ENCODE measurements at places on chromosomes 16 and 17.

DNA sequence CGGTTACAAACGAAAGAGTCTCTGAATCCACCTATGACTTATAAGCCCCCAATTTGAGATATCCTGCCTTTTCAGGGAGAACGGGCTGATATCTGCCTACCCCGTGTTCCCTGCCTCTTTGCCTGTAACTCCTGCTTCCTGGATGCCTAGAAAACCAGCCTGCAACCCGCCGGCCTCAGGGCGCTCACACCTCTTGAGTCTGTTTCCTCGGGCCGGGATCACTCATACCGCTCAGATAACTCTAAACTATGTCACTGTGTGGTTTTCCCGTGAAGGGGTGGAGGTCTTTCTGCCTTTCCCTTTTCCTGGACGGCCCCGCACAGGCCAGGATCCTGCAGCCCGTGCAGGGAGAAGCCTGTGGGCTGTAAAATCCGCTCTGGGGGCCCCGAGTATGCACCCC, 10.4 kb downstream of the RPUSD1 start:
- no peak for DNase-seq

DNA sequence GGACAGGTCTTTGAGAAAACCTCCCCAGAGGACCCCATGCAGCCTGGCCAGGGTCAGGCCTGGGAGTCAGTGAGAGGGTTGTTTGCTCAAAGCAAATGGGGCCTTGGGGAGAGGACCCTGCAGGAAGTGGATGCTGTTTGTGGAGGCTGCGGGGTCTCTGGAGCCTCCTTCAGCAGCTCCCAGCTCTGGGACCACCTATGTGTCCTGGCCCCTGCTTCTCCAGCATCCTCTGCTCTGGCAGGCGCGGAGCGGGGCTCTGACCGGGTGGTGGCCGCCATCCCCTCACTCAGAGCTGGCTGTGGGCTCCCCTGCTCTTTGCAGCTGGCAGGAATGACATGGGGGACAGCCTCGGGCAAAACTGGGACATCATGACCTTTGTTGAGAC, 29.8 kb upstream of the CIBAR2 start:
- DNase-seq = no peak

DNA sequence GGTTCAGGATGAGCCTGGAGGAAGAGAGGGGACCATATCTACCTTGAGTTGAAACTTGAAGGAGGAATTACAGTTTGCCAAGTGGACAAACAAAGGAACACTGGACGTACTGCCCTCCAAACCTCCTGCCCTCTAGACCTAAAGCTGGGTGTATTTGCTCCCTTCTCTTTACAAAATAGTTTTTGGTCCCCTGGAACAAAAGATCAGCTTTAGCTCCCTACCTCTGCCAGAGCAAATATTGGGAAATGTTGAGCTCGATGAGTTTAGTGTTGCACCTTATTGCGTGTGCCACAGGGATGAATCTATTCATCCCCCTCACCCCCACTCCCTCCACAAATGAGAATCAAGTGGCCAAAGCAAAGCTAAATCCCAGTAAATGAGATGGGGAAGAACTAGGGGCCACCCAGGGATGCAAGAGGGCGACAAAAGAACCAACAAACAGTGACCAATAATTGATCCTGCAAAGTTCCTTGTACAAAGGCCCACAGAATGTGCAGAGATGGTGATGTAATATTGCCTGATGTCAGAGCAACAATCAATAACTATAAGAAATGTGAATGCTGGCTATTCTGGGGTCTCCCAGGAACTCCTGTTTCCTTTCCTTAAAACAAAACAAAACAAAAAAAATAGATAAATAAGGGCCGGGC, 17.2 kb upstream of the TAT start:
- DNase-seq = no peak

GRCh38 chr17:75808549-75808904, 23.9 kb downstream of the UNK start:
- no peak for DNase-seq

DNA sequence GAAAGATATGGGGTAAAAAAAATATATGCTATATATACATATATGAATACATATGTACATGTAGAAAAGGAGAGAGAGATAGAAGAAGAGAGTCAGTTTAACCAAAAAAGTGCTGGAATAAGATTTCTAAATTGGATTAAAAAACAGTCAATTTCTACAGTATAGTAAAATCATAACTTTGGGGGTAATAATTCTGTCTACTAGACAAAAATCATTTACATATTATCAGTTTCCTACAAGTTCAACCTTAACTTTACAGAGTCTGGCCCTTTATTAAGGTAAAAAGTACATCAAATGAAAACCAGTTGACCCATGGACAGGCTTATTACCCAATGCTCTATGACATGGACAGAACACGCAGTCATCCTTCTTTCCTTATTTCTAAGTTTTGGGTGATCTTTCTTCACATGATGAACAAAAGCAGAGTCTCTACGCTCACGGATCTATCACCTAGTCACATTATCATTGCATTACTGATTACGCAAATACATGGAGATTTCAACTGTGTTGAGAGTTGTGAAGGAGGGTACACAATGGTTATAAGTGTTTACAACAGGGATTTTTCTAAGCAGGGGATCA, 63.9 kb upstream of the SMIM36 start:
- no peak for DNase-seq

- no peak for DNase-seq
These were observed 7.8 kb downstream of the SHCBP1 start for GRCh38 chr16:46613352-46613751.

GRCh38 chr17:44906763-44907728, 7.8 kb upstream of the EFTUD2 start:
- DNase-seq = no peak

DNA sequence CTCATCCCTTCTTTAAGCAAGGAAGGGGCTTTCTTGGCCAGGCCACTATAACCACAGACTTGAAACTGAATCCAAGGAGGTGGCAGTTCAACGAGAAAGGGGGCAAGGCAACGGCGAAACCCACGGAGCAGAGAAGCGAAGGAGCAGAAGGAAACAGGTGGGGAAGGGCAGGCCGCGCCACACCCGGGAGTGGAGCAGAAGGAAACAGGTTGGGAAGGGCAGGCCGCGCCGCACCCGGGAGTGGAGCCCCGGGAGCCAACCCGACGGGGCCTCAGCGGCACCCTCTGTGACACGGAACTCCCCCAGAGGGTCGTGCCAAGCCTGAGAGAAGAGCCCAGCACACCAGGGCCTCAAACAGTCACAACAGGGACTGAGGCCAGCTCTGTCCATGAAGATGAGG, 20.3 kb downstream of the FANCA start:
- no peak for DNase-seq

DNA sequence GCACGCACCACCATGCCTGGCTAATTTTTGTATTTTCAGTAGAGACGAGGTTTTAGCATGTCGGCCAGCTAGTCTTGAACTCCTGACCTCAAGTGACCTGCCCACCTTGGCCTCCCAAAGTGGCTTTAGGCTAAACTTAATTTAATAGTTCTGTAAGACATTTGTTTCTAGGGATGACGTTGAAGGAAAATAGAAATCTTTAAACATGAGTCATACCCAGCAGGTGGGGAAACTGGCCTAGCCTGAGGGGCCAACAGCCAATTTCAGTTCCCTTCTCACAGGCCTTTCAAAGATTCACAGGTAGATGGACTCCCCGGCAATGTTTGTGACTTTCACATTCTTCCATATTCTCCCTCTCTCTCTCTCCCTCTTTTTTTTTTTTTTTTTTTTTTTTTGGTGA, 18.1 kb upstream of the ITPRIPL2 start:
- no peak for DNase-seq

- no peak for DNase-seq
These were observed 42.6 kb upstream of the AXIN2 start for GRCh38 chr17:65604070-65604469.

DNA sequence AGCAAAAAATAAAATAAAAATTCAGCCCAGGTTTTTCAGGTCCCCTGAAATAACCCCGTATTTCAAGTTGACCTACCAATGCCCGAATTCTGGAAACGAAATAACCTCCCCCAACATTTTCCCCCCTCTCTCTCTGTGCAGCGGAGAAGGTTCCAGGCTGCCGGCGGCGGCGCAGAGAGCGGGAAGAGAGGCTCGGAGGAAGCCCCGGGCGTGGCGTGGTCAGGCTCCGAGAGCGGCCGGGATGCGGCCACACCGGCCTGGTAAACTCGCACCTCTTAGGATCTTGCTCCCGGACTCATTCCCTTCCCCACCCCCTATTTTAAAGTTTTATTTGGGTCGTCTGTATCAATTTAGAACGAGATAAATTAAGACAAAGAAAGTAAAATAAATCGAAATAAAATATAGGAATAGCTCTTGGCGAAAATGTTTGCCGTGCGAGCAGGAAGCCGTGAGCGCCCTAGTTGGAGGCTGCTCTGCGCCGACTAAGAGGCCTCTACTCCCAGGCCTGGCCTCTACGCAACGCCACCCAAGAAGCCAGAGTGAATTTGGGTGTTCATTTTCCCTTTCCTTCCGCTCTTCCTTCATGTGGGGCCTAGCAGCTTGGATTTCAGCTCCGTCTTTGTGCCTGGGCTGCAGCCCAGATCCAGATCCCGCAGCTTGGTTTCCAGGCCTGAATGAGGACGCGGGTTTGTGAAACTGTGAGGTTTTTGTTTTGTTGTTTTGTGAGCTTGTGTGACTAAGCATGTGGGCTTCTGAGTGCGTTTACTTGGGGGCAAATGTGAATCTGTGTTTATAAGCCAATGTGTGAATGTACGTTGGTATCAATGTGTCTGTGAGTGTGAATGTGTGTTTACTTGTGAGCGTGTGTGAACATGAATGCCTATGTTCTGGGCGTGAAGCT, 1.5 kb upstream of the HOXB6 start:
- no peak for DNase-seq

- DNase-seq = no peak
These were observed 19.5 kb upstream of the TUBG2 start for GRCh38 chr17:42639525-42640113.

DNA sequence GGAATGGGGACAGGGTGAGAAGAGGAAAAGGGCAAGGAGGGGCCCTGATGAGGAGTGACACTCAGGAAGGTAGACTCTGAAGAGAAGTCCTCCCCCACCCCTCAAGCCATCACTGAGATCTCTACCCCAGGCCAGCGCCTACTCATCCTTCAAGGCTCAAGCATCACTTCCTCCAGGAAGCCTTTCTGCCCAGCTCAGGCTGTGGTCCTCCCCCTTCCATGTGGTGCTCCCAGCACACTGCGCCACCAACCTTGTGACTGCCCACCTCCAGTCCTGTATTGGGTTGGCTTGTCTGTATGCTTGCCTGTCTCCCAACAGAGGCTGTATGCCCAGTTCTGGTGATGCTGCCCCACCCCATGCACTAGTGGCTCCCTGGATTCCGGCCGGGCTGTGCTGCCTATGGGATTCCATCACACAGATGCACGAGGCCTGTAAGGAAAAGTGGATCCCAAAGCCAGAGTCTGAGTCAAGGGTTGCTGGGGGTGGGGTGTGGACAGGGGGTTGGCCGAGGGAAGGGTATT, 19.8 kb upstream of the ZFP90 start:
- no peak for DNase-seq

DNA sequence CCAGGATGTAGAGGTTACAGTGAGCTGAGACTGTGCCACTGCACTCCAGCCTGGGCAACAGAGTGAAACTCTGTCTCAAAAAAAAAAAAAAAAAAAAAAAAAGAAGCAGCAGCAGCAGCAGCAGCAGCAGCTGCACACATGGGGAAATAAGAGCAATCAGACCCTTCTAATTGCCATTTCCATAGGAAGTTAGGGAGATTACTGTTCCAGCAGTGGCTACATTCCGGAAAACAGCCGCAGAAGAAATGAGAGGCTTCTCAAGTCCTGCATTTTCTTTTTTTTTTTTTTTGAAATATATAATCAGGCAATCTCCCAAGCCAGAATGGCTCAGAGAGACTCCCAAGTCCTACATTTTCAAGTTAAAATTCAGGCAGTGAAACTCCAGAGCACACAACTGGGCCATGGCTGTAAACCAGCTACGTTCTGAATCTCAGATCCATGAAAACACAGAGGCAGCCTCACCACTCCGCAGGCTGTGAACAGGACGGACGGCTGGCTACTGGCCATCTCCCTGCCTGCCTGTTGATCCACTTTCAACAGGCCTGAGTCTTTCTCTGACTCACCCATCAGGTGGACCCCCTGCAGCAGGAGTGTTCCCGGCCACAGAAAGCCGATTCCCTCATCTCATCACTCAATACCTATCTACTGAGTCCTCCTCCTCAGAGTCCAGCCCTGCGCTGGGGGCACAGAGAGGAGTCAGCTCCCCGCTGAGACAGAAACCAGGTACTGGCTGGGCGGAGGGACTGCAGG, 15.0 kb downstream of the TRPV1 start:
- no peak for DNase-seq

- no peak for DNase-seq
These were observed 2.8 kb upstream of the MSRB1 start for GRCh38 chr16:1945559-1946391.

- no peak for DNase-seq
These were observed 225.6 kb downstream of the TANC2 start for GRCh38 chr17:63191610-63192009.

GRCh38 chr17:82328141-82328993, 5.2 kb downstream of the SECTM1 start:
- DNase-seq = no peak

GRCh38 chr16:67565470-67566100, 3.3 kb downstream of the CTCF start:
- DNase-seq = no peak

- no peak for DNase-seq
These were observed 65.1 kb downstream of the WSCD1 start for GRCh38 chr17:6135236-6135635.

- DNase-seq = no peak
These were observed 33.1 kb downstream of the CNGB1 start for GRCh38 chr16:57937861-57938260.

DNA sequence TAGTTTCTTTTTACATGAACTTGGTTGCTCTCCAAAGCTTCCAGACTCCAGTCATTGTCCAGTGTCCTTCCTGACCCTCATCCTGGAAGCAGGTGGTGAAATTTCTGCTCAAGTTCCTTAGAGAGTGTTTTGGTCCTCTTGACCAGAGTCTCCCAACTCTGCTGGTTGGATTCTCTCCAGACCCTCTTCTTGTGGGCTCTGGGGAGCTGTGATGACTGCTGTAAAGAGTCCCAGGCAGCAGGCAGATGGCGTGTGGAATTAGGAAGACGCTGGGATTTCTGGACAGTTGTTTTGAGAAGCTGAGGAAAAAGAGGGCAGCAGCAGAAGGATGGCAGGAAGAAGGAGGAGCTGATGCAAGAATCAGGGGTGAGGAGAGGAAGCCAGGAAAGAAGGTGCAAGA, 1.6 kb upstream of the SEZ6 start:
- DNase-seq = no peak

DNA sequence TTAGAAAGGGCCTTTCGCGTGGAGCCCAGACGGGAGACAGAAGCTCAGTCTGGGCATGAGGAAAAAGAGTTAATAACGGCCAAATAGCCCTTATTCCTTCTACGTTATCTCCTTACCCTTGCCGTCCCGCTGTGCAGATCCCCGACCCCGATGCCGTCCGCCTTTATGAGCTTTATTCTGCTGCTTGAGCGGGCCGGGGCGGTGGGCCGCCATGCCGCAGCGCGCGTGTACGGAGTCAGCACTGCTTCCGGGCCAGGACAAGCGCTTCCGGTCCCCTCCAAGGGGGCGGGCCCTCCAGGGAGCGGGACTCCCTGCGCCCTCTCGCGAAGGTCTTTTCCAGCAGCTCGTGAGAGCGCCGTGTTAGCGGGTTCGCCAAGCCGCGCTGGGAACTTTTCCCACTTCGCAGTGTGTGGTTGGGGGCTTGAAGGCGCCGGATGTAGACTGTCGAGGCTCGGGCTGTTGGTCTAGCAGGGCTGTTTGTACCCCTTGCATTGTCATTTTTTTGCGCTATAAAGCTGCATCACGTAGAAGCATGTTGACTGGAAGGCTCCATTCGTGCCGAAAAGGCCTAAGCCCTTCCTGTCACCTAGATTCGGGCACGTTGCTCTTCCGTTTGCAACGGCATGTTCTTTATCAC, at the start of gene TSR1:
TSR1 (minus strand) TSS at position 243 of the 637 bp plus-strand sequence; CDS start at position 213, 30 bp downstream.
- peak; percentile 72 for DNase-seq

All from stimulated activated CD8-positive, alpha-beta memory T cell treated with anti-CD3 and anti-CD28 coated beads, Interleukin-15, amount 100 ng/mL, for 1 hour (primary cell).